ENCODE measurements at places on chromosomes 5 and 9. TPM values are rescaled to one million over a fixed set of nuclear protein-coding genes. Genes with fewer than 3 reads are reported as not detected.

- no peaks in the 10 kb centered on the region for H3K27me3 ChIP-seq
- H3K4me1 ChIP-seq: no peaks in the 10 kb centered on the region
- no peak overlapping the region for H3K27ac ChIP-seq
Observed at GRCh38 chr5:39158127-39158593, 61.2 kb downstream of the FYB1 start.

GRCh38 chr5:105230516-105231157 is 1668.0 kb upstream of the NUDT12 start:
- no peak overlapping the region for H3K4me3 ChIP-seq
- H3K4me1 ChIP-seq: no peaks in the 10 kb centered on the region
- no peaks in the 10 kb centered on the region for H3K36me3 ChIP-seq
- no peak overlapping the region for H3K27ac ChIP-seq
- no peaks in the 10 kb centered on the region for H3K27me3 ChIP-seq
- DNase-seq: no peak

The FBN2 gene
- 8.1 TPM for total RNA-seq

GRCh38 chr9:133054966-133055365 is 6.8 kb upstream of the CEL start:
- H3K4me1 ChIP-seq: no peaks in the 10 kb centered on the region
- H3K27me3 ChIP-seq: no peaks in the 10 kb centered on the region
- H3K36me3 ChIP-seq: peaks cover 73% of the 10 kb centered on the region

GRCh38 chr9:105039175-105039799 is 111.3 kb upstream of the ABCA1 start:
- H3K27ac ChIP-seq: no peak overlapping the region
- no peak overlapping the region for H3K4me3 ChIP-seq
- H3K27me3 ChIP-seq: no peaks in the 10 kb centered on the region
- peaks cover 3% of the 10 kb centered on the region for H3K36me3 ChIP-seq
- DNase-seq: no peak

- H3K27ac ChIP-seq: no peak overlapping the region
- no peaks in the 10 kb centered on the region for H3K27me3 ChIP-seq
- no peak overlapping the region for H3K4me3 ChIP-seq
- no peaks in the 10 kb centered on the region for H3K4me1 ChIP-seq
- no peaks in the 10 kb centered on the region for H3K36me3 ChIP-seq
Observed at GRCh38 chr9:90245661-90246060, 397.0 kb downstream of the DIRAS2 start.

The SPATA31C1 gene
- total RNA-seq: 0.15 TPM

The MARCOL gene
- total RNA-seq: not detected

The ROPN1L gene
- total RNA-seq: 0.37 TPM

DNA sequence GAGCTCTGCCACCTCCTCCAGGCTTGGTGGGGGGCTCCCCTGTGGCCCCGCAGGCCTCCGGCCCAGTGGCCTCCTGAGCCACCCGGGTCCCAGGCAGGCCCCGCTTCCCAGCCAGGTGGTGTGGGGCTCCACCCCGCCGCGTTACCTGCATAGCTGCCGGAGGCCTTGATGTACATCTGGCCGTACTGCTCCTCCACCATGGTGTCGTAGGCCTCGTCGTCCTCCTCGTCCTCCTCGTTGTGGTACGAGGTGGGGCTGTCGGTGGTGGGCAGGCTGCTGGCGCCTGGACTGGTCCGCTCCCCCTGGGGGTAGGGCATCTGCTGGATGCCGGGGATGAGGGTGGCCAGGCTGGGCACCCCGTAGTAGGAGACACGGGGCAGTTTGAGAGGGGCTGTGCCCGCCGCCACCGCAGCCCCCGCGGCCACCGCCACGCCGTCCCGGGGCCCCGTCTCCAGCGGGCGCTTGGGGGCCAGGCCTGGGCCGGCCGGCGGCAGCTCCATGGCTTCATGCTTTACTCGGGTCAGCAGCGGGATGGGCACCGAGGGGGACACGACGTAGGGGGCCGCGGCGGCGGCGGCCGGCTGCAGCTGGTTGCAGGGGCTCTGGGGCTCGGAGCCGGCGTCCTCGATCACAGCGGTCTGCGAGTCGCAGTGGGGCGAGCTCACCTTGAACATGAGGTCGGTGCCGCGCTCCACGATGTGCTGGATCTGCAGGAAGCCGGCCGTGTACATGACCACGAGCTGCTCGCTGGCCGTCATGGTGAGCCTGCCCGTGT is 45.4 kb downstream of the NACC2 start:
- DNase-seq: no peak
- no peak overlapping the region for H3K27ac ChIP-seq
- peak overlapping the region; percentile 54 for H3K4me3 ChIP-seq
- no peaks in the 10 kb centered on the region for H3K4me1 ChIP-seq
- no peaks in the 10 kb centered on the region for H3K27me3 ChIP-seq

The WNT8A gene
- total RNA-seq: 0.26 TPM

DNA sequence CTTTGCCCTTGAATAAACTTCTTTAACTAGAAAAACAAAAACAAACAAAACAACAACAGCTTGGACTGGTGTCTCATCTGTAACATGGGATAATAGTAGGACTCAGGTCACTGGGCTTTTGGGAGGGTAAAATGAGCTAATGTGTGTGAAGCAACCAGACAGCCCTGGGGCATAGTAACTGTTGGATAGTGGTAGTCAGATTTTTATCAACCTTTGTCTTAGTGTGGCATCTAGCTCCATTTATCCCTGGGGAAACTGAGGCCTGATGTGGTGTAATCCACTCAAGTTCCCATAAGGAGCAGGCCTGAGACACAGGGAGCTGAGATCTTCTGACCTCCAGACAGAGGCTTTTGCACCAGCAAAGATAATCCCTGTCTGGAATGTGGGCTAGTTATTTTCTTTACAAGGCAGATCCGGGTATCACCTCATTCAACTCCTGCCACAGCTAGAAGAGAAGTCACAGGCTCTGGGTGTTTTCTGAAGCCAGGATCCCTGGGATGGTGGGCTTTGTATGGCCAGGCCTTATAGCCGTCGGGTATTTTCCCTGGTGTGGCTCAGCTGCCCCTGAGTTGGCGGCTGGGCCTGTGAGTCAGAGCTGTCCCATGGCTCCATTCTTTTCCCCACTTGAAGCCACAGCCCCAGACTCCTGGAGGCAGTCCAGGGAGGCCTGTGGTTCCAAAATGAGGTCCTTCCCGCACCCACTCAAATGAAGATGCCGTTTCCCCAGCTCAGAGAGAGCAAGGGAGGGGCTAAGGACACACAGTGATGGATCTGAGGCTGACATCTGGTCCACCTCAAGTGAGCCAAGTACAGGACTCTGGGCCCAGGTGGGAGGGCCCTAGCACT is 26.1 kb upstream of the CSF1R start:
- H3K36me3 ChIP-seq: no peaks in the 10 kb centered on the region
- no peaks in the 10 kb centered on the region for H3K27me3 ChIP-seq
- no peak overlapping the region for H3K4me3 ChIP-seq
- H3K4me1 ChIP-seq: no peaks in the 10 kb centered on the region
- H3K27ac ChIP-seq: no peak overlapping the region

- H3K27ac ChIP-seq: no peak overlapping the region
- no peaks in the 10 kb centered on the region for H3K27me3 ChIP-seq
- H3K4me1 ChIP-seq: no peaks in the 10 kb centered on the region
- H3K4me3 ChIP-seq: no peak overlapping the region
- no peak for DNase-seq
- peaks cover 15% of the 10 kb centered on the region for H3K36me3 ChIP-seq
Observed at GRCh38 chr5:17838469-17838868, 204.2 kb downstream of the TAF11L14 start.

GRCh38 chr5:172798422-172799215 is 27.6 kb upstream of the DUSP1 start:
- no peaks in the 10 kb centered on the region for H3K27me3 ChIP-seq

The CCL21 gene
- total RNA-seq: not detected

- H3K4me1 ChIP-seq: peaks cover 6% of the 10 kb centered on the region
- DNase-seq: no peak
- H3K4me3 ChIP-seq: no peak overlapping the region
Observed at GRCh38 chr5:177334781-177335700, 16.4 kb downstream of the LMAN2 start.

The OR13C4 gene
- not detected for total RNA-seq

- H3K27me3 ChIP-seq: no peaks in the 10 kb centered on the region
- no peak overlapping the region for H3K27ac ChIP-seq
- no peaks in the 10 kb centered on the region for H3K4me1 ChIP-seq
- H3K36me3 ChIP-seq: peaks cover 22% of the 10 kb centered on the region
Observed at GRCh38 chr5:132608107-132608506, 49.9 kb upstream of the IL13 start.

The AP3B1 gene
- 41.8 TPM for total RNA-seq

DNA sequence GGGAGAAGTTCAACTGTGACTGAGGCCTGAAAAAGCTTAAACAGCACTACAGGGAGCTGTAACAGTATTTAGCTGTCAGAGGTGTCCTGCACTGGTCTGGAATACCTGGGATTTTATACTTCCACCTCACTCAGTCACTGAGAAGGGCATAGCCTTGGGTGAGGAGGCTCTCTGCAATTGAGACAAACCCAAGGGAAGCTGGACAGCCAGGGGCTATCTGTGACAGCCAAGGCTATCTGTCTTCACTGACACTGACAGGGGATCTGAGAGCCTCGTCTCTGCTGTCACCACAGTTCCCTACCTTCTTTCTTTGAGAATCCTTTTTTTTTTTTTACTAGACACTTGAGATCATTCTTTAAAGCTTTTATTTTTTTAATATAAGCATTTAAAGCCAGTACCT is 356.2 kb upstream of the CD180 start:
- no peaks in the 10 kb centered on the region for H3K36me3 ChIP-seq
- H3K27me3 ChIP-seq: no peaks in the 10 kb centered on the region
- no peak for DNase-seq
- no peaks in the 10 kb centered on the region for H3K4me1 ChIP-seq
- H3K4me3 ChIP-seq: no peak overlapping the region

DNA sequence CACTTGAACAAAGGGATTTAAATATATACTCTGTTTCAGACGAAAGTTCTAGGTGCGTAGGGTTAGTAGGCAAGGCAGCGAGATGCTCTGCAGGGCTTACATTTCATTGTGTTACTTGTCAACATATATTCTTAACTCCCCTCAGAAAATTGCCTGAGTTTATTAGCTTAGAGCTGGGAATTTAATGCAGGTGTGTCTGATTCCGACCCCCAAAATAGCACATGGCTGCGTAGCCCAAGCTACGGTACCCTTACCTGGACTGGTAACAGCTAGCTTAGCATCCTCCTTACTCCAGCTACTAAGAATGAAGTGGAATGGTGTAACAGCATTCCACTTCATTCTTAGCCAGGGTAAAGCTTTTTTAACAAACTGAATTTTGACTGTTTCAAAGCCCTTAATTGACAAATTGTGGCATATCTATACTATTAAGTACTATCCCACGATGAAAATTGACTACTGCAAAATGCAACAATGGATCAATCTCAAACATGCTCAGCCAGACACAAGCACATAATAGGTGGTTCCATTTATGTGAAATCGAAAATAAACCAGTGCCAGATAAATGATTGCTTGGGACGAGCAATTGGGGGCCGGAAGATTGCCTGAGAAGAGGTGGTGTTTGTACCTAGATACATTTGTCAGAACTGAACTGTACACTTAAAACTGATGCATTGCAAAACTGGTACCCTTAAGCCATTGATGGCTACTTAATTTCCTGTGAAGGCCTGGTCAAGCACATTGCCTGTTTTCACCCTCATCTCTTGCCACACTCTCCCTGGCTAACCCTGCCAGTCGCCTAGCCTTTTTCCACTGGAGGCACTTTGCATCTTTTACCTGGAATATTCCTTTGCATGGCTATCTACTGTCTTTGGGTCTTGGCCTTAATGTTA is 3.0 kb upstream of the FGF18 start:
- no peak overlapping the region for H3K27ac ChIP-seq
- peaks cover 26% of the 10 kb centered on the region for H3K36me3 ChIP-seq
- DNase-seq: no peak
- H3K4me3 ChIP-seq: no peak overlapping the region
- no peaks in the 10 kb centered on the region for H3K4me1 ChIP-seq
